SHP77 (cell line): ENCODE measurements at places on chromosomes 7 and 10.

DNA sequence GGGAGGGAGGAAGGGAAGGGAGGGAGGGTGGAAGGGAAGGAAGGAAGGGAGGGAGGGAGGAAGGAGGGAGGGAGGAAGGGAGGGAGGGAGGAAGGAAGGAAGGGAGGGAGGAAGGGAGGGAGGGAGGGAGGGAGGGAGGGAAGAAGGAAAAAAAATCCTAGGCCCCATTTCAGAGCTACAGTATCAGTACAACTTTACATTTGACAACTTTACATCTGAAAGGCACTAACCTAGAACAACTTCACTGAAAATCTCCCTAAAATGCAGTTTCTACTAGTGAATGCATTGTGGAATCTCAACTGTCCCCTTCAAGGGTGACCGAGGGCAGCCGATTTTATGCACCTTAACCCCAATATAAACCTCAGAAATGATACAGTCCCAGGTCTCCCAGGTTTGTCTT is 259.8 kb upstream of the GALNT17 start:
- no peak for DNase-seq

DNA sequence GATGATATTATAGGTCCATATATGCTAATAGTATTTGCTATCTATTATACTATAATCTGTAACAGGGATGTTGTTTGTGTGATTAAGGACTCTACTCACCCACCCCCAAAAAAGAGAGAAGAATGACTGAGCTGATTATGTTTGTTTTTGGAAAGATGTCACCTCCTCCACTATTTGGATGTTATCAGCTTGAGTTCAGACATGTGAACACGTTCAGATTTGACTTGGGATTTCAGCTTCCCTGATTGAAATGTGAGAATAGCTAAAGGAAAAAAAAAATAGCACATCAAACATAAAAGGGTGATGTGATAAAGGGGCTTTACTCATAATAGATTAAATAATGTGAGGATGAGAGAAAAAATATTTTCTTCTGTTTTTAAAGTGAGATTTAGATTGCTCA is 81.2 kb downstream of the VTI1A start:
- no peak for DNase-seq

- DNase-seq: no peak
These were observed at the start of gene TACR2 for GRCh38 chr10:69416695-69417094. TSS of gene TACR2 (minus strand) at chr10:69416918. CDS start at chr10:69416323, 595 bp downstream.

DNA sequence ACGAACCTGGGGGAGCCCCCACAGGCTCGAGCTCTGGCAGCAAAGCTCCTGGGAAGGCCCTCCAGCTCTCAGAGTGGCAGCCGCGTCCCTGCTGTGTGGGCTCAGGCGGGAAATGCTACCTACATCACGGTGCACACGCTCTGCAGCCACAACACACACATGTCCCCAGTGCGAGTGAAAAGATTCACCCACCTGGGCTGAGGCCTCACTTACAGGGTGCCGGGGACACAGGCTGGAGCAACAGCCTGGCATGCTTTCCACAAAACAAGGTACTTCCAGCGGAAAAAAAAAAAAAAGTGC is 410.4 kb upstream of the FOXK1 start:
- DNase-seq: no peak

DNA sequence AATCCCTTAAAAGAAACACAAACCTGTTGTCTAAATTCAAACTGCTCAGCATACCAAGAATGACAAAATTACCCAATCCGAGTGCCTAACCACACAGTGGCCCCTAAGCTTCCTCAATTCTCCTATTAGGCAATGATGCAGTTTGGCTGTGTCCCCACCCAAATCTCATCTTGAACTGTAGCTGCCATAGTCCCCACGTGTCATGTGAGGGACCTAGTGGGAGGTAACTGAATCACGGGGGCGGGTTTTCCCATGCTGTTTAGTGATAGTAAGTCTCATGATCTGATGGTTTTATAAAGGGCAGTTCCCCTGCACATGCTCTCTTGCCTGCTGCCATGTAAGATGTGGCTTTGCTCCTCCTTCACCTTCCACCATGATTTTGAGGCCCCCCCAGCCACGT is 21.9 kb downstream of the PSAP start:
- DNase-seq: no peak

- DNase-seq: no peak
These were observed 874 bp downstream of the CISD1 start for GRCh38 chr10:58269782-58270290.

GRCh38 chr10:7577176-7577575 is 89.6 kb downstream of the ITIH5 start:
- no peak for DNase-seq

DNA sequence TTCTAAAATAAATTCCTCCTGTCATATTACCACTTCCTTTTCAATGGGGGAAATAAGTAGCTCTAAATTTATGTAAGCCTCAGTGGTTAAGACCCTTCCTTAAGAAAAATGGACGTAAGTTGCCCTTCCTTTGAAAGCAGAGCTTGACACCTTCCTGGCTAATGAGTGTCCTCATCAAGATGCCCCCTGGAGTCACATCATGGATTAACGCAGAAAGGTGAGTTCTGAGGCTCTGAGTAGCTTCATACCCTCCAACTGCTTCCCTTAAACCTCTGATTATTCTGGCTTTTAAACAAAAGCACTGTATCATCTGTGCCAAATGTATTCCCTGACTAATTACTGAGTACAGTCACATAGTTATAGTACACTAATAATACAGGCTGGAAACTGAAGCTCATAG is 14.7 kb downstream of the KCTD7 start:
- DNase-seq: no peak

GRCh38 chr7:17871815-17872533 is 68.3 kb downstream of the SNX13 start:
- no peak for DNase-seq

- no peak for DNase-seq
These were observed 1.2 kb downstream of the AGFG2 start for GRCh38 chr7:100540073-100540723.

- no peak for DNase-seq
These were observed 38.4 kb downstream of the ALDH18A1 start for GRCh38 chr10:95618101-95618500.

- no peak for DNase-seq
These were observed 99.3 kb upstream of the THSD7A start for GRCh38 chr7:11931307-11931706.

DNA sequence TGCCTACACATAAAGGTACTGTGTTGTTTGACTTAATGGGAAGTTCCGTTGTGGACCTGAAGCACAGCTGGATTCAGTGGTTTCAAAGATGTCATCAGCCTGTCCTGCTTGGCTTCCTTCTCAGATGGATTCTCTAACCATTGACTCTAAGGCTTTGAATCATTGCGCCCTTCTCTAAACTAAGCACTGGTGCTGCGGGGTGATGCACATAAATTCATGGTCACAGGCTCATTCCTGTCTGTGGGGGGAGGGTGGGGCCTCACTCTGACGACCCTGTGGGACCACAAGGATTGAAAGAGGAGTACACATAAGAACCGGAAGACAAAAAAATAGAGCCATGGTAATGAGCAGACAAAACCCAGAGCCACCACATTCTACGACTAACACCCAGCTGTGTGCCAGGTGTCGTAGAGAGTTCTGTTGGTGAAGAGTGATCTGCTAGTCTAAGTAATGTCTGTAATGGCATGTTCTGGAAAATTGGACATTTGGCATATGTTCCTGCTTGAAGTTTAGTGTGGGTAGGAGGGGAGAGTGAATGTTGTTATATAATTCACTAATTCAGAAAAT is 97.3 kb upstream of the YAE1 start:
- no peak for DNase-seq

DNA sequence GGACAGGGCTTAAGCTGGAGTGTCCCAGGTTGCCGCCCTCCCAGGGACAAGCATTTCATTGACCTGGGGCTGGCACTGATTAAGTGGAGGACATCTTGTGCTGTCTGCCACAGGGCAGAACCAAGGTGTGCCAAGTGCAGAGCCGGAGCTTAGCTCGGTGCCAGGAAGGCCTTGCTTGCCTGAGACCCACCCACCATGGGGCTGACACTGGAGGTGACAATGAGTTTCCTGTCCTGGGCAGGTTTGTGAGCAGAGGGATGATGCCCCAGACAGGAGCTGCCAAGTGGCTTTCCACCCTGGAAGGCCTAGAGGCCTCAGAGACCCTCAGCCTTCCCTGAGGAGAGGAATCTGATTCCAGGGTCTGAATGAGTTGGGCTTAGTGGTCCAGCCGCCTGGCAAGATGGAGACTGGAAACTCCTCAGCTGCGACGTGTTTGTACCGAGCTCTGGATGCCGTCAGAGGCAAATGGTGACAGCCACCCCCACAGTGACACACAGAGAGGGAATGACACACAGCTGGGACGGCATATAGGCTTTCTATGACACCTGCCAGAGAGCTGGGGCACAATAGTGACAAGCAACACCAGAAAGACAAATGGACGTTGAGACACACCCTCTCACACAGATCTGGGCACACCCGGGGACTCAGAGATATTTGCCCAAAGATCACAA is 2.6 kb downstream of the ADCYAP1R1 start:
- no peak for DNase-seq

GRCh38 chr10:4561296-4561695 is 264.7 kb upstream of the AKR1E2 start:
- DNase-seq: no peak

- DNase-seq: no peak
These were observed 2.5 kb downstream of the HMX2 start for GRCh38 chr10:123150271-123150985.

GRCh38 chr7:98418636-98419315 is 17.9 kb upstream of the BAIAP2L1 start:
- peak; percentile 52 for DNase-seq

GRCh38 chr10:32308027-32308603 is 38.8 kb downstream of the EPC1 start:
- DNase-seq: no peak

DNA sequence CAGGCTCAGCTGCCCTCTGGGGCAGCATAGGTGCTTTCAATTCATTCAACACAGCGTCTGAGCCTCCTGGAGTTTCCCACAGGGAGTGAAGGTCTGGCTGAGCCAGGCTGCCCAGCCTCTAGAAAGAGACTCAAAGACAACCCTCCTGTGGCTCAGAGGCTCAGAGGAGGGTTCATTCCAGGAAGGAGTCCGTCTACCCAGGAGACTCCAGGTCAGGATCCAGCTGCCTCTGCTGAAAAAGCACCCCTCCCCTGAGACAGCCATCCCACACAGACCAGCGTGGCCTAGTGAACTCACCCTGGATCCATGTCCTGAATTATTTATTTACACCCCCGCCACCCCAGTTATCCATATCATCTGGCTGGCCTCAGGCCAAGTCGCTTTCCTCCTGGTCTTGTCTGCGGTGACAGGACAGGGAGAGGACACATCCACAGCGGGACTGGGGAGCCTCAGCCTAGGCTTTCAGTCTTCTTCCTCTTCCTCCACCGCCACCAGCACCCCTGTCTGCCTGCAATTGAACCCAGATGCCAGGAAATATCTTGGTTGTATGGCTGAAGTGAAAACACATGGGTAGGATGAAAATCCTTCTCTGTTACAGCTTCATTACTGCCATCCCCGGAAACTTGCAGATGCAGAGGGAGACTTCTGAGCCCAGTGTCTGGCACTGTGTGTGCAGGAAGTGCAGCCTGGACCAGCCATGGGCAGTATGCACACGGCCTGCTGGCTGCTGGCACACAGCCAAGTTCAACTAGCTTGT is 44.0 kb upstream of the COL13A1 start:
- no peak for DNase-seq

DNA sequence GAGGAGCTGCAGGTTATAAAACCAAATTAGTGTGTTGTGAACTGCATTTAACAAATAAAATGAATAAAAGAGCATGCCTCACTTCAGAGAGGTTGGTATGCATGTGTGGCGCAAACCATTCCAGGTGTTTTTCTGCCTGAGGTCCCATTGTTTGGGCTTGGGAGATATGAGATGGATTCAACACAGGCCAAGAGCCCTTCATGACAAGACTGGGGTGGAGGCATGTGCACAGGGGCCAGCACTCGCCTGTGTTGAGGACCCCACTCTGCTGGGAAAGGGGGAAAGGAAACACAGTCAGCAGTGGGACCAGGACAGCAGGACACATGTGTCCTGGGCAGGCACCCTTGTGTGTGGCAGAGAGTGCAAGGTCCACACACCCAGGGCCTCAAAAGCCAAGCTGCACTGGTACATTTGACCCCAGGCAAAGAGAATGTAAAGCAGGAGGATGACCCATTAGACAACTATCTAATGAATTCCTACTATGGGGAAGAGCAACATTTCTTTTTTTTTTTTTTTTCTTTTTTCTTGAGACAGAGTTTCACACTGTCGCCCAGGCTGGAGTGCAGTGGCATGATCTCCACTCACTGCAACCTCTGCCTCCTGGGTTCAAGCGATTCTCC is 9.2 kb upstream of the SLC18A3 start:
- DNase-seq: no peak

DNA sequence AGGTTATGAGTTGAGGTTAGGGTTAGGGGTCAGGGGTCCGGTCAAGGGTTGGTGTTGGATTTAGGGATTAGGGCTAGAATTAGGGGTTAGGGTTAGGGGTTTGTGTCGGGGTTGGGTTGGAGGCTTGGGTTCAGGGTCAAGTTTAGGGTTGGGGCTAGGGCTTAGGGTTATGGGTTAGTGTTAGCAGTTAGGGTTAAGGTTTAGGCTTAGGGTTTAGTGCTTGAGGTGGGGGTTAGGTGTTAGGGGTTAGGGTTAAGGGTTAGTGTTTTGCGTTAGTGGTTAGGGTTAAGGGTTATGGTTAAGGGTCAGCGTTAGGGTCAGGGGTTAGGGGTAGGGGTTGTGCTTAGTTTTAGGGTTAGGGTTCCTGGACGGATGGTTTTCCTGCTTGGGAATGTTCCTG is 1.7 kb upstream of the SYCE1 start:
- DNase-seq: no peak

DNA sequence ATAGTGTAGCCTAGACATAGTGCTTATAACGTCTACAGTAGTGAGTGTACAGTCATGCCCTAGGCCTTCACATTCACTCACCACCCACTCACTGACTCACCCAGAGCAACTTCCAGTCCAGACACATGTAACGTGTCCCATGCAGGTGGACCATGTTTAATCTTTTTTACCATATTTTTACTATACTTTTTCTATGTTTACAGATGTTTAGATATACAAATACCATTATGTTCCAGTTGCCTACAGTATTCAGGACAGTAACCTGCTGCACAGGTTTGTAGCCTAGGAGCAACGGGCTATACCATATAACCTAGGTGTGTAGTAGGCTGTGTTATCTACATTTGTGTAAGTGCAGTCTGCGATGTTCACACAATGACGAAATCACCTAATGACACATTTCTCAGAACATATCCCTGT is 11.0 kb downstream of the MPP7 start:
- DNase-seq: no peak

- DNase-seq: no peak
These were observed 1149.4 kb downstream of the NXPH1 start for GRCh38 chr7:9582824-9583223.

- DNase-seq: no peak
These were observed 56.7 kb downstream of the NEURL1 start for GRCh38 chr10:103550229-103550628.

- no peak for DNase-seq
These were observed 24.5 kb upstream of the FZD1 start for GRCh38 chr7:91239772-91240171.

- DNase-seq: no peak
These were observed 49.1 kb downstream of the GRB10 start for GRCh38 chr7:50733552-50733951.

GRCh38 chr10:4652111-4653010 is 173.6 kb upstream of the AKR1E2 start:
- no peak for DNase-seq

GRCh38 chr7:155961241-155962190 is 149.3 kb upstream of the SHH start:
- DNase-seq: no peak
